ENCODE measurements at places on chromosomes 13 and 19.

DNA sequence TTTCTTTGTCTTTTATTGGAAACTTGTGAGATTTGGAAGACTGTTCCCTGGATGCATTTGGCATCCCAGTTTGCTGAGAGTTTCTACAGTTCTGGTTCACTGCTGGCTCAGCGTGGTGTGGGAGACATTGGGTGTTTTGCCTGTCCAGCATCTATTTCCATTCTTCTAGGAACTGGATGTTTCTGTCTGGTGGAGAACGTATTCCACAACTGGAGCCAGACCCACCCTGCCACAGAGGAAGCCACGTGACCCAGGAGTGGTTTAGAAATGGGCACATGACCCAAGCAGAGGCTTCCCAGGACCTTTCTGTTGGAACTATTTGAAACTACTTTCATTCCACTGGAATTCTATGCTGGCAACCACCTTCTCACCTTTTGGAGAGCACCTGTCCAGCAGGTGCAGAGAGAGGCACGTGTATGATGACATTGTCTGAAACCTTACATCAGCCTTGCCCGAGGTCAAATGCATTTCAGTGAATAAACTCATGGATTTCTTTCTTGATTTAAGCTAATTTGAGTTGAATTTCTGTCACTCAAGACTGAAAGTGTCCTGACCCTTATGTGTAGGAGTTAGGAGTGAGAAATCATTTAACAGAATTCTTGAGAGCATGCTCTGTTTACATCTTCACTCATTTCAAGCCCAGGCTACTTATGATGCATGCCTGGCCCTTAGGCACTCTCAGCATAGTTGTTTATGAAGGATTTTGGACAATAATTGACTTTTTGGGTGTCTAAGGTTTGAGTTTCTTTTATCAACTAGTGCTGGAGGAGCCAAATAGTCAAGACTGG, 121.8 kb downstream of the AKAP11 start:
- no peak for DNase-seq

GRCh38 chr13:77507931-77508776, 27.4 kb upstream of the SCEL start:
- DNase-seq: peak; percentile 71

- DNase-seq: no peak
Measured at GRCh38 chr13:60134376-60134775, 29.4 kb downstream of the DIAPH3 start.

- DNase-seq: no peak
Measured at GRCh38 chr13:49310251-49310650, 62.5 kb downstream of the CDADC1 start.

DNA sequence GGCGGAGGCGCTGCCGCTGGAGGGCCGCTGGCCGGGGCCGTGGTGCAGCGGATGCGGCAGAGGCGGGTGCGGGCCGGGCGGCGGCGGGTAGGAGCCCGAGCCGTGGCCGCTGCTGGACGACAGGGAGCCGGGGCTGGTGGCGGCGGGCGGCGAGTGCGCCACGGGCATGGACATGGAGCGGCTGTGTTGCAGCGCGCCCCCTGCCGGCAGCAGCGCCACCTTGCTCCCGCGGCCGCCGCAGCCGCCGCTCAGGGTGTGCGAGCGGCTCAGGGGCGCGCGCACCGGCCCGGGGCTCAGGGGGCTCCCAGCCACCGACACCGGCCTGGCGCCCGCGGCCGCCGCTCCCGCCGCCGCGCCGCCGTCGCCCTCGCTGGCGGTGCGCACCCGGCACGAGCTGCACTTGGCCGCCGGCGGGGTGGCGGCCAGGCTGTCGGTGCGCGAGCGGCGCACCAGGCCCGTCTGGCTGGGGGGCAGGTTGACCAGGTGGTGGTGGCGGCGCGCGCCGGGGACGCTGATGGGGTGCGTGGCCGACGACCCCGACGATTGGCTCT, 1.7 kb downstream of the IRS2 start:
- DNase-seq: no peak

- DNase-seq: no peak
Measured at GRCh38 chr13:98389319-98389718, 187.6 kb downstream of the STK24 start.
